Activated CD4-positive, alpha-beta T cell treated with anti-CD3 and anti-CD28 coated beads, Interleukin-2, amount 50 U/mL, for 1 hour (primary cell): ENCODE measurements at places on chromosomes 3 and 15.

- no peak for DNase-seq
Observed at GRCh38 chr15:50304836-50305235, 39.3 kb upstream of the HDC start.

- no peak for DNase-seq
Observed at GRCh38 chr15:101534376-101534970, 45.0 kb upstream of the PCSK6 start.

DNA sequence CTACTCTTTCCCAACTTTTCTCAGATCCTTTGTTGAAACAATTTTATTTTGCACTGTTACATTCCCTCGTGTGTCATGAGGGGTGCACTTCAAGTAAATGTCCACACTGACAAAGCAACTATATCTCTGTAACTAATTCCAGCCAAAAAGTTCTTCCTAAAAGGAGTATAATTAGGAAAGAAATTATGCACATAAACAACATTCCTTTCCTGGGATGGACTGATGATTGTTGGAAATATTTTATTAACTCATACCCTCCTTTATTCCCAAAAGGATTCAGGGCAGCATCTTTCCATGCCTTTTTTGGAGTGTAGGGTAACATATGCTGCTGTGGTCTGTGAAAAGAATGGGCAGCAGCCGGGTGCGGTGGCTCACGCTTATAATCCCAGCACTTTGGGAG lies 426.1 kb upstream of the THBS1 start:
- DNase-seq, result no peak

- no peak for DNase-seq
Observed at GRCh38 chr3:108219336-108219735, 2.9 kb downstream of the IFT57 start.

GRCh38 chr3:73449774-73450173 lies 175.0 kb downstream of the PDZRN3 start:
- DNase-seq, result no peak

- DNase-seq, result no peak
Observed at GRCh38 chr3:194148383-194148782, 12.4 kb downstream of the HES1 start.

DNA sequence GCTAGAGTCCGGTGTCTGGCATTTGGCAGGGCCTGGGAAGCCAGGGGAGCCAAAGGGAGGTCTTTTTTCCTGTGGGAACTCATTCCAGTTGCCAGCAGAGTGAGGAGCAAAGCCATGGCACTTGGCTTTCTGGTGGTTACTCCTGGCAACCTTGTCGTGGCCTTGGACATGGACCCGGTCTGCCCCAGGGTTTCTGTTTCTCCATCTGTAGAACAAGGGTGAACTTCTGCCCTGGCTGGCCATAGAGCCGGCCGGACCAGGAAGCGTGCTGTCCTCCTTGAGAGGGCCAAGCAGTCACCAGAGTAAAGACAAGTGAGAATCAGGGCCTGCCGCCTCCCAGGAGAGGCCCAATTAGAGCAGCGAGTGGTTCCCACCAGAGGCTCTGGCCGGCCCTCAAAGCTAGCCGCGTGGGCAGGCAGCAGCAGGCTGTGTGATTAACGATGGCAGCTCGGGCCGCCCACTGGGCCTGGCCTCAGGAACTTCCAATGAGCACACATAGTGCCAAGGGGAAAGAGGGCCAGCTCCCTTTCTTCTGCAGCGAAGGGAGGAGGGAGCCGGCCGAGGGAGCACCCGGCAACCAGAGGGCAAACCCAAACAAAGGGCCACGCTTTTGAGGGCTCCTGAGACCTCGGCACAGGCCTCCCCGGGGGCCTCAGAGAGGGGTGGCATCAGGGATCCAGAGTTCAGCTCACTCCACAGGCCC lies 29.1 kb upstream of the ELP6 start:
- DNase-seq, result no peak
